ENCODE measurements at places on chromosomes 1 and 21.

DNA sequence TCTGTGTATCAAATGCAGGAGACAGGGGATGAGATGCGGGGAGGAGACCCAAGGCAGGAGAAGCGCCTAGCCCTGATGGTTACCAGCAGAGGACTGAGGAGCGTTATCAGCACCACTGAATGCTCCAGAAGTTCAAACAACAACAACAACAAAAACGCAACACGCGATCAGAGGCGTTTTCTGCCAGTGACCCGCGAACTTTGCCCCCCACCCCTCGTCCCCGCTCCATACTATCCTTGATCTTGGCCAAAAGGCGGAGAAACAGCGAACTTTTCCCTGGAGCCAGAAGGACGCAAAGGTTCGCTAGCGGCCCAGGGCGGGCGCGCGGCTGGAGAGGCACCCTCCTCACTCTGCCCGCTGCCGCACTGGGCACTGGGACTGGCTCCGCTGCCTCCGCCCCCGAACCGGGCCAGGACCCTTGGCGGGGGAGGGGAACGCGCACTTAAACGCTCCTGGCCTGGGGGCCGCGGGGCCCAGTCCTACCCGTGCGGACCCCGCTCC is 699 bp downstream of the ECHDC2 start:
- DNase-seq: no peak

DNA sequence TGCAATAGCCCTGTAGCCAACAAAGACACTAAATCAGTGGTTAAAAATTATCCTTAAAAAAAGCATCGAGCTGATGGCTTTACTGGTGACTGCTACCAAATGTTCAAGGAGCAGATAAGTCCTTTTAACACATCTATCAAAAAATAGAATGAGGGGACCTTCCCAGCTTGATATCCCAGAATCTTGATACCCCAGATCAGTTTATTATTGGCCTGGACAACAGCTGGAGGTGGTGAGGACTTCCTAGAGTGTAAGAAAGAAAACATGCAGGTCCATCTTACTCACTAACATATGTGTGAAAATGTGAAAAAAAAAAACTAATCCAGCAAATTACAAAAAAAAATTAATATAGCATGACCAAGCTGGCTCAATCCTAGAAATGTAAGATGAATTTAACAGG is 21.3 kb downstream of the CHIT1 start:
- no peak for DNase-seq

DNA sequence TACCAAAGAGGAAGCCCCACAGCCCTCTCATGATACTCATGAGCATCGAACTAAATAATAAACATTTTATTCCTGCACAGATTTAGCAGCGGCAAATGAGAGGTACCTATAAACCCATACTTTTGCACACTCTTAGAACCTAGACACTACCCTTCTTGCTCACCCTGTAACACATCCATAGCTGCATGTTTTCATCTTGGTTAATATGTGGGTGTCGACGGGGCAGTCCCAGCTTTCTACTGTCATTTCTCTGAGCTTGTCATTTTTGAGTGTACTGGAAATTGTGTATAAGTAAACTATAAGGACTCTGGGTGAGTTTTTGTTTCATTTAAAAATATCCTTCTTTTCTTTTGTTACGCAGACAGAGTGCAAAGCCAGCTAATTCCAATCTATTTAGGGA is 25.5 kb downstream of the OVGP1 start:
- no peak for DNase-seq

DNA sequence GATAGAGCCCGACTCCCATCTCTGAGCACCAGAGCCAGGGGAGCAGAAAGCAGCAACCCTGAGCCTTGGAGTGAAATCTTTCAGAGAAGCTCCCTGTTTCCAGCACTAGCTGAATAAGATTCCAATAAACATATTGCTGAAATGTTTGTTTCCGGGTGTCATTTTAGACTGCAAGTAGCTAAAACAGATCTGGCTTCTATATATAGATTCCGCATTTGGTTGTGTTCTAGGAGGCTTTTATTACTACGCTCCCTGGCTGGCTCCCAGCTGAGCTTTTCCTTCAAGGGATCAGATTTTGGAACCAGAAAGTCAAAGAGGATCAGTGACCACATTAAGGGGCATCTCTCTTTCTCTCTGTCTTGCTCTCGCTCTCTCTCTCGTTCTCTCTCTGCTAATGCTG is 88.2 kb downstream of the PAPPA2 start:
- no peak for DNase-seq

DNA sequence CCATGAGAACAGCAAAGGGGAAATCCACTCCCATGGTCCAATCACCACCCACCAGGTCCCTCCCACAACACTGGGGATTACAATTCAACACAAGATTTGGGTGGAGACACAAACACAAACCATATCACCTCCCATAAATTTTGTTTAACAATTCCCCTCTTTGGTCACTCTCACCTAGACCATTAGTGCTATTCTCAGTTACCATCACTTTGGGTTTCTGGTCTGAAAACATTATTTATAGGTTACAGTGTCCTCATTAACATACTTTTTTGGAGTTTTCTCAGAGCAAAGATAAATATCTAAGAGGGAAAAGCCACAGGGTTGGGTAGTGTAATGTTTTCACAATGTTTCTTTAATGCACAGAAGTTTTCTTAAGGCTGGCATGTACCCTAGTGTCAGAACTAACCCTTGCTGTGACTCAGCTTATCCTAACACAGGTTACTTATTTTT is 47.7 kb upstream of the DNAH14 start:
- no peak for DNase-seq

DNA sequence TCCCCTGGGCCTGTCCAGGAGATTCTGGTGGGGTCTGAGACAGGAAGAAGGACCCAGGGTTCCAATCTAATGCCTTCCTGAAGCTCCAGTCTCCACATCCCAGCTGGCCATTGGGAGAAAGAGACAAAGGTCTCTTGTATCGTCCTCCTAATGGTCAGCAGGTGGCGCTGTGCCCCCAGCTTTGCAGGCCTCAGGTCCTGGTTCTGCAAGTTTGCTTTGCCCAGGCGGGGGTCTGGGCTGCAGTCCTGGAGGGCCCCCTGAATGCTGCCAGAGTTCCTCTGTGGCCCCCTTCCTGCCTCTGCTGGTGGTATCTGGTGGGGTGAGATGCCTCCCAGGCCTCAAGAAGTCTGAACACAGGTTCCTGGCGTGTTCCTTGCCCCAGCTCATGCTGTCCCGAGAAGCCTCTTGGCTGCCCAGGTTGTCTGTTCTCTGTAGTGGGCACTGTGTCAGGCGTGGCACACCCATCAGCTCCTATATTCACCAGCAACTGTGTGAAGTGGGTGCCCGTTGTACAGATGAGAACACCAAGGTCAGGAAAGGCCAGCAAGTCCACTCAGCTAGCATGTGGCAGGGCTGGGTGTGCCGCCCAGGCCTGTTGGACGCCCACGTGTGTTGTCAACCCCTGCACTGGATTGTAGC is 33.8 kb upstream of the CSF3R start:
- peak; percentile 9 for DNase-seq

DNA sequence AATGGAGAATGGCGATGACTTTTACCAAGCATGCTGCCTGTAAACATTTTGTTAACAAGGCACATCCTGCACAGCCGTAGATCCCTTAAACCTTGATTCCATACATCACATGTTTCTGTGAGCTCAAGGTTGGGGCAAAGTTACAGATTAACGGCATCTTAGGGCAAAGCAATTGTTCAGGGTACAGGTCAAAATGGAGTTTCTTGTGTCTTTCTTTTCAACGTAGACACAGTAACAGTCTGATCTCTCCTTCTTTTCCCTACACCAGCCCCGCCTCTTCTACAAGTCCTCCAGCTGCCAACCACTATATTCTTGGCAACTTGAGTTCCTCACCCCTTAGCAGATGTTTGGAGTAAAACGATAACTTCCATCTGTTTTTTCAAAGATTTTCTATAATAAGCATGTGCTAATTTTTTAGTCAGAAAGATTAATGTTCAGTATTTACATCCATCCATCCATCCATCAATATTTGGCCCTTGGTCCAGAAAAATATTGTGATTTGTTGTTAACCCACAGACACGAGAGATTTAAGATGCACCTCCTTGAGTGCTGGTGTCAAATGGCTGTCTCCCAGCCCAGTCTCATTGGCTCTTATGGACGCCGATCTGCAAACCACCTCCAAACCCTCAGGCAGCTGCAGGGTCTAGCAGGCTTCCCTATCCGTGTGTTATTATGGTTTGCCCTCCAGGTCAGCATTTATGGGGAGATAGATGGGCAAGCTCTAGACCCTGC is 3.8 kb downstream of the DNALI1 start:
- no peak for DNase-seq

DNA sequence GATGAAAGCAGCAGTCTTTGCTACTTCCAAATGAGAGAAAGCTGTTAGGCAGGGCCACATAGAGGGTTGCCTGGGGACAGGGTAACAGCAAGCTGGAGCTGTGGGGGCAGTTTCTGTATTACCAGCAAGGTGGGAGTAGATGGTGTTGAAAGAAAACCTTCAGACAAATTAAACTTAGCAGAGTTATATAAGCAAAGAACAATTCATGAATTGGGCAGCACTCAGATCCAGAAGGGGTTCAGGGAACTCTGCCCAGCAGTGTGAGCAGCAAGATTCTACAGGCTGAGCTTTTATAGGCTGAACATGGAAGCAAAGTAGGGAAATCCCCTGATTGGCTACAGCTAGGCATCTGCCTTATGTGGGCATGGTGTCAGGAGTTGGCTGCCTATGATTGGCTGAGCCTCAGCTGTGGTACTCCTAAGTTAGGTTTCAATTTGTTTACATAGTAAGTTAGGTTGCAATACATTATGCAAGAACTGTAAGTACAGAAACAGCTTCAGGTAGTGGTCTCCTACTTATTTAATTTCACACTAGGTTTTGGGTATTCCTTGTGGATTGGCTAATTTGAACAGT is 64.1 kb upstream of the TMPRSS2 start:
- no peak for DNase-seq

DNA sequence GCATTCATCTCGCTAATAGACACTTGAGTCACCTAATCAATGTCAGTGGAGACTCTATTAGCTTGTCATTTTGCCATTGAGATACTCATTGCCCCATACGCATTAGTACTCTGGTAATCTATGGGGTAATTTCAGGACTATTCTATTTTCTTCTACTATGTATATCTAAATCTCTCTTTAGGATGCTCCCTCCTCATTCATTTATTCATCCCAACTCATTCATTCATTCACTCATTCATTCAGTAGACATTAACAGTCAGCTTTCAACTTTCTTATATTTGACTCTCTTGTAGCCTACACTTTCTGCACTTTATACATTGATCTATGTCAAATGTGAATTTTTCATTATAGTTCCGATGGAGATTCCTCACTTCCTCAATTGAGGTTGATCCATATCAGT is 170.9 kb downstream of the ASTN1 start:
- no peak for DNase-seq

DNA sequence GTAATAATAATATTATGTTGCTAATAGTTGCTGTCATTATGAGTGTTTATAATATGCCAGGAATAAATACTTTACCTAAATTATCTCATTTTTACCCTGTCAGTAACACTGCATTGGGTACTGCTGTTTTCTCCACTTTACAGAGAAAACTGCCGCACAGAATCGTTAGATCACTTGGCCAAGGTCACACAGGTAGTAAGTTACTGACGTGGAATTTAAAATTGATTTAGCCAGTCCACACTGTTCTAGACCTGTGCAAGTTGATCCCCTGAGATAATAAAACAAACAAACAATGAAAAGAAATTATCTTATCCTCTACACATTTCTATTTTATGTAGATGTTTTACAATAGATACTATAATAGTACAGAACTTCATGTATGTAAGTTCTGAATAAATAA is 174.1 kb downstream of the ROR1 start:
- no peak for DNase-seq

- DNase-seq: no peak
These were observed 67.9 kb downstream of the DDR2 start for GRCh38 chr1:162700131-162700530.

GRCh38 chr1:245197911-245198379 is 43.2 kb downstream of the KIF26B start:
- DNase-seq: no peak

- no peak for DNase-seq
These were observed at the start of gene FNDC7 for GRCh38 chr1:108712606-108713150. FNDC7 (plus strand) TSS chr1:108712908; CDS start chr1:108712934, 26 bp downstream.

DNA sequence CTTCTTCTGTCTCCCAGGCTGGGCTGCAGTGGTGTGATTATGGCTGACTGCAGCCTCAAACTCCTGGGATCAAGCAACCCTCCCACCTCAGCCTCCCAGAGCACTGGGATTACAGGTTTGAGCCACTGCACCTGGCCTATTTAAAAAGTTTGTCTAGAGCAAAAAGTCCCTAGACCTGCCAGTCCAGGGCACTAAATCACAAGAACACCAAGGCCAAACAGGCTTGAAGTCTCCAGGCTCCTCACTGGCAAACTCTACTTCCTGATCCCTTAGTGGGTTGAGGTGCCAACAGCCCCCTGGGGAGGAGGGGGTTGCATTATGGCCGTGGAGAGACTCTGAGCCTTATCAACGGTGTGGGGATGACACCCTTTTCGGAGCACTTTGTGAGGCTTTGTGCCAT is 76.0 kb downstream of the CLIC6 start:
- DNase-seq: no peak

DNA sequence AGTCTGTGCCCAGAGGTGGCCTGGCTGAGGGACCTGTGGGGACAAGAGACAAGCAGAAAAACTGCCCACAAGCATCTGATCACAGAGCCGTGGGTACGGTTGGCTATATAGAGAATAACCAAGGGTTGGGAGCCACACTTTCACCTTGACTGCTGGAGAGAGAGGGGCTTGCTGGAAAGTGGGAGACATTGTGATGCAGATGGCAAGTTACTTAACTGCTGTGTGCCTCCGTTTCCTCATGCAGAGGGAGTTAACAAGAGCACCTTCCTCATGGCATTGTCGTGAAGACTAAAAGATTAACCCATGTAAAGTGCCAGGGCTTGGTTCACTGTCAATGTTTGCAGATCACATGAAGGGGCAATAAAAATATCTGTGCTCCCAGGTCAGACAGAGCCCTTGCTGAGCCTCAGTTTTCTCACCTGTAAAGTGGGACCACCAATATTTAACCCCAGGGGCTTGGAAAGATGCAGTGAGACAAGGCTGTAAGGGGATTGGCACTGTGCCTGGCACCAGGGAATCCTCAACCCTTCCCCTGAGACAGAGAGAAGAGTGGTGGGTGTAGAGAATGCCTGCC is 52.8 kb downstream of the SDC3 start:
- DNase-seq: no peak
